ENCODE measurements at places on chromosomes 5 and 9.
A peak's percentile ranks its signal among the peaks of the same experiment; 100 is the strongest.

- DNase-seq, result peak; percentile 56
Observed at GRCh38 chr9:136533775-136534157, 12.1 kb downstream of the NOTCH1 start.

DNA sequence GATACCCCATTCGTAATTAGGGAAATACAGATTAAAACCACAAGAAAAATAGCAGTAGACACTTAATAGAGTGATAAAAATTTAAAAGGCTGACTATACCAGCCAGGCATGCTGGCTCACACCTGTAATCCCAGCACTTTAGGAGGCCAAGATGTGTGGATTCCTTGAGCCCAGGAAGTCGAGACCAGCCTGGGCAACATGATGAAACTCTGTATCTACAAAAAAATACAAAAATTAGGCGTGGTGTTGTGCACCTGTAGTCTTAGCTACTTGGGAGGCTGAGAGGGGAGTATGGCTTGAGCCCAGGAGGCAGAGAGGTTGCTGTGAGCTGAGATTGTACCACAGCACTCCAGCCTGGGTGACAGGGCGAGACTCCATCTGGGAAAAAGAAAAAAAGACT lies 72.0 kb downstream of the FCHO2 start:
- DNase-seq, result no peak

GRCh38 chr5:115894342-115894741 lies 52.6 kb downstream of the AP3S1 start:
- no peak for DNase-seq

DNA sequence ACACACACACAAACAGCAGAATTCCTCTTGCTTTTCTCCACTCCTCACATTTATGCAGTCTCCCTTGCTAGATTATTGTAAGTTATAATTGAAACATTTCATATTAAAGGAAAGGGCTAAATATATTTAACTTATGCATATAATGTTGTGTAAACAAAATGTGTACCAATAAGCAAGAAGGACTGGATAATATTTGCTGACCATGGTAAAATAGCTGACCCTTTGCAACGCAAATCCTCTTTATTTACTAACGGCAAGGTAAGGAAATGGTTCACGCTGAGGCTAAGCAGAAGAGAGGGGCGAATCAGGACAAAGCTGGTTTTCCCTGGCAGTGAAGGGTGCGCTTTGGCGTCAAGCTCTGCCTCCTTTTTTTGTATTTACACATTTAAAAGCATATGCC lies 154.2 kb upstream of the IRX4 start:
- no peak for DNase-seq

DNA sequence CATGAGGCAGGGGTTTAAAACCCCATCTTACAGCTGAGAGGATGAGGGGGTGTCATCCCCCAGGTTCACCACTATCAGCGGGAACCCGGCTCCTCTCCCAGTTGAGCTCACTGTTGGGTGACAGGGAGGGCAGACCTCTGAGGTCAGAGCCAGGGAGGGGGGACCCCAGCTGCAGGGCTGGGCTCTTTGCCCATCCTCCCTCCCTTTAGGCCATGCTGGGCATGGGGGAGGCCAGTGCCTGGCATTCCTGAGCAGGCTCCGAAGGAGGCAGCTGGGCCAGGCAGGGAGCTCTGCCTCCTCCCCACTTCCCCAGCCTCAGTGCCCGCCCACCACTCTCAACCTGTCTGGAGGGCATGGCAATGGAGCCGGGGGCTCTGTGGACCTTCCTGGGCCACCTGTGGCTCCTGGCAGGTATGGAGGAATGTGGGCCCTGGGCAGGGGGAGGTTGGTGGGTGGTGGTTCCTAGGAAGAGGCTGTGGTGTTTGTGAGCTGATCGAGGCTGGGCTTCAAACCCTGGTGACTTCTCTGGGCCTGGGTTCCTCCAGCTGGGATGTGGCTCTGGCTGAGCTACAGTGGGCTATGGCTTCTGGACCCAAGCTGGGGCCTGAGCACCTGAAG lies 12.6 kb downstream of the CRB2 start:
- DNase-seq, result no peak

- no peak for DNase-seq
Observed at GRCh38 chr9:107046692-107047091, 183.7 kb downstream of the ZNF462 start.

DNA sequence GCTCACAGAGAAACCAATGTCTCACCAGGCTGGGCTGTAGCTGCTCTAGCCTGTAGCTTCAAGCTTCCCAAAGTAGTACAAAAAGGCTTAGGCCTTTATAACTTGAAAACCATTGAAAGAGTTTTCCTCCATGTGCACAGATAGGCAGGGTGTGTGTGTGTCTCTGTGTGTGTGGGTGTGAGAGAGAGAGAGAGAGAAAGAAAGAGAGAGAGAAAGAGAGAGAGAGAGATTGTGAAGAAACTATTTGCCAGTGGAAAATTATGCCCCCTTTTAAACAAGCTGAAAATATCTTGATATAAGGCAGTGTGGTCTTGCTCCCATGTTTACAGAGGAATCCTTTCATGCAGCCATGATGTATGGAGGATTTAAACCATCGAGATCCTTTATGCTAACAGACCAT lies 17.9 kb upstream of the GDNF start:
- no peak for DNase-seq

Data from activated naive CD4-positive, alpha-beta T cell (primary cell).